ENCODE measurements at places on chromosomes 6 and 20.

- DNase-seq = no peak
Measured at GRCh38 chr20:3674447-3674846, 7.4 kb downstream of the ADAM33 start.

GRCh38 chr6:169169941-169170582 lies 83.6 kb downstream of the THBS2 start:
- no peak for DNase-seq

GRCh38 chr20:60338556-60338955 lies 380.3 kb downstream of the CDH26 start:
- DNase-seq = no peak

DNA sequence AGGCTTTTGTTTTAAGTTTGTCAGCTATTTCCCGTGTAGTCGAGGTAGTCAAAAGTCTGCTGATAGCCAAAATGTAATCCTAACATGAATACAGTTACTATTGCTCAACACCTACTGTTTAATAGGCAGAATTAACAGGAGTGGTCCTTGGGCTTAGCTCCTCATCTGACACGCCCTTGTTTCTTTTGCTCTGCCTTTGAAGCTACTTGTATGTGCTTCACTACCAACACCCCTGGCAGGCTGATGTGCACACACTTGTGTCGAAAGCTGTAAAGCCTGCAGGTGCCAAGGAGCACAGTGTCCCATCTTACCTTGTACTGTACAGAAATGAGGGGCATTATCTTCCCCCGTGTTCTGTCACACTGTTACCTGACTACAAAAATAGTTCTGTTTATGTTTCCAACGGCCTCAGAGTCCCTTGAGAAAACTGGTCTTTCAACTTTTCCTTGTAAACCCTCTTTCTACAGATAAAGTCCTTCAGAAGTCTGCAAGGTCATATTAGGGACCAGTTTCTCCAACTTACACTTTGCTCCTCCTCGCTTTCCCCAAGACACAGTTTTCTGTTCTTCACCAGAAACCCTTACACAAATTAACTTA lies 9.3 kb downstream of the SDHAF4 start:
- DNase-seq = no peak

DNA sequence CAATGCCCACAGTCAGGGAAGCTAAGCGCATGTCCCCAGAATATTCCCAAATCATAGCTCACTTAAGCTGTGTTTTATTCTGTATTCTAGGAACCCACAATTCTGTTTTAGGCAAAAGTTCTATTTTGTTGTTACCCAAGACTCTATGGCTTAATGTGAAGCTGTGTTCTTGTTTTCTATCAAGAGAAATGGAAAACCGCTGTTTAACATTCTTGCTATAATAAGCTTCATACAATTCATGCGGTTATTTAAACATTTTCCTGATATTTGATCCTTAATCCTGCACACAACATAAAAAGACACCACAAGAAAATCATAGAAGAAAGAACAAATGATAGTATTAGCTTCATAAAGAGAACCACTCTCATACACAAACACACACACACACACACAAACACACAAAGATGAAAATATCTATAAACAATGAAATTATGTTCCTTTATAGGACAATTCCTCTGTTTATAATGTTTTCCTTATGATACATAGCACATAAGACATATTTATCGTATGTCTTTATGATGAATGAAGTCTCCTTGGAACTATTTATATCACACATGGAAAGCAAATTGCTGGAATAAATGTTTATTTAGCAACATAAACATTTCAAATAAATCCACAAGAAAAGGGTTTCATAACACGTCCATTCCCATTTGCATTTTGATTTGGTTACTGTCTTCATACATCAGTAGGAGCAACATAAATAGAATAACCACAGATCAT lies 16.4 kb upstream of the COL21A1 start:
- no peak for DNase-seq

DNA sequence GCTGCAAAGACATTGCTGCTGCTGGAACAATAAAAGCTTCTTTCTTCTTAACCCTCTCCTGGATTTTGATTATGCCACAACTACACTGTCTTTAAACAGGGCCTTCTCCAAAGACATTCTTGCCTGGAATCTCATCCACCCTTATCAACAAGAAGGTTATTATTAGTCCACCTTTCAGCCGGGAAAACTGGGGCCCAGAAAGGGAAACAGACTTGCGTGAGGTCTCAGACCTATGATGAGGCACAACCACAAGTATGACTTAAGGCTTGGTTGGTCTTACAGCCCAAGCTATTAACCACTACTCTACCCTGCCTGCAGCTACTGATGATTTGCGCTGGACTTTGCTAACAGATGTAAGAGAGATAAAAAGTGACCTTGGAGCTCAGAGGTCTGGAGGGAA lies 62.8 kb upstream of the CTNNBL1 start:
- no peak for DNase-seq

DNA sequence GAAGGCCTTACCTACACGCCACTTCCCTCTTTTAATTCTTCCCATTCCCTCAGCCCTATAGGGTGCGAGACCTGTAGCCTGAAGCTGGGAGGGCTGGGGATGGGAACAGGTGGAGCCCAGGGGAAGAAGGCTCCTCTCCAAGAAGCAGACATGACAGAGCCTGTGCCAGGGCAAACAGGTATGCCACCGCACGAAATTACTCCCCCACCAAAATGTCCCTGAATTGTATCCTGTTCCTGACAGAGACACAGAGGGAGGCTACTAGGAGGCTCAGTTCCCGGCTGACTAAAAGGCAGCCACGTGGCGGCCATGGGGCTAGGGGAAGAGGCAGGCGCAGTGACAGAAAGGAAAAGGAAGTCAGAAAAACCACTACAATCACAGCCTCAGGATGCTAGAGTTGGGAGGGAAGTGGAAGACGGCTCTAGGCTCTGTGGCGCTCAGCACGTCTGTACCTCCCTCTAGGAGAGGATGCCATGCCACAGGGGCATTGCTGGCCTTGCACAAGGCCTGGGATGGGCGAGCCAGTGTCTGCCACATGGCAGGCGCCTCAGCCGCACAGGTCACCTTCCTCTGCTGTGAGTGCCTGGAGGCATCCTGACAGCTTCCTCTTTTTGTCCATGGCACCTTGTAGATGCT lies 27.7 kb downstream of the TFEB start:
- DNase-seq = peak; percentile 46

DNA sequence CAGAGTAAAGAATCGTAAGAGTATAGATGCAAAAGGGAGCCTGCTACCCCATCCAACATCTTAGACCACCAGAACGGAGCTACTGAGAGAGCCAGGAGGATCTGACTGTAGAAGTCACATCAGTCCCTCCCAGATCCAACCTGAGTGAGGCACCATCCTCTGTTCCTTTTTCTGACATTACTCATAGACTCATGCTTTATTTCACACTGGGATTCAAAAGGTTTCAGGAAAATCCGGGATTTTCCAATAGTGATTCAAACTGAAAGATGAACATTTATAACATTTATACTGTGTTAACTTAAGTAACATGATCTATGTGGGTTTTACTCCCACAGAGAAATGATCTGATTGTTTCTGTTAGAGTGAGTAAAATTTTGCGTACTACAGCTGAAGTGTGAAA lies 868.6 kb upstream of the GJE1 start:
- DNase-seq = no peak

DNA sequence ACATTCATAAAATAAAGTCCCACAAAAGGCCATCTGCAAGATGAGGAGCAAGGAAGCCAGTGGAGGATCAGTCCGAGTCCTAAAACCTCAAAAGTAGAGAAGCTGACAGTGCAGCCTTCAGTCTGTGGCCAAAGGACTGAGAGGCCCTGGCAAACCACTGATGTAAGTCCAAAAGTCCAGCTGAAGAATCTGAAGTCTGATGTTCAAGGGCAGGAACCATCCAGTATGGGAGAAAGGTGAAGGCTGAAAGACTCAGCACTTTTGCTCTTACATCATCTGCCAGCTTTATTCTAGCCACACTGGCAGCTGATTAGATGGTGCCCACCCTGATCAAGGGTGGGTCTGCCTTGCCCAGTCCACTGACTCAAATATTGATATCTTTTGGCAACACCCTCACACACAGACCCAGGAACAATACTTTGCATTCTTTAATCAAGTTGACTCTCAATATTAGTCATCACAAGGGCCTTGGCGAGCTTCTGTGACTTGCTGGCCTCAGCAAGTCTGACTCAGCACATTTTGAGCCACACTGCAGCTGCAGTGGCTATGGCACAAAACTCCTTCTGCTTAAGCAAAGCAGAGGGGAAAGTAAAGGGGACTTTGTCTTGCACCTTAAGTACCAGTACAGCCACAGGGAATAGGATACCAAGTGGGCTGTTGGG lies 1370.3 kb upstream of the CITED2 start:
- no peak for DNase-seq

DNA sequence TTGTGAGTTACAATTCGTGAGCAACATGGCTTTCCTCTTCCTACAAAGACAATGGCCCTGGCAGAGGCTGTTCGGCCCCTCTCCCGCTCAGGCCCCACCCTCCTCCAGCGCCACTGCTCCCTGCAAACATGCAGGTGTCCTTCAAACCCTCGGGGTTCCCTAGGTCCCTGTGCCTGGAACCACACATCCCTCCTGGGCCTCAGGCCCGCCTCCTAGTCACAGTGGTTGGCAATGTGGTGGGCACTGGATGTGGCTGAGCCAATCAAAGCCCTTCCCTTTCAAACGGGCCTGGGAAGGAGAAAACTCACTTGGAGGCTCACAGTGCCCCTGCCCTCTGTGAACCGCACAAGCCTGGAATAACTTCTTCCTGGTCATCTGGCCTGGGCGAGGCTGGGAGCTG lies 147.2 kb downstream of the TFAP2C start:
- DNase-seq = no peak

Measured in midbrain (tissue), 1 donor.